ENCODE measurements at places on chromosomes 5 and 9.

DNA sequence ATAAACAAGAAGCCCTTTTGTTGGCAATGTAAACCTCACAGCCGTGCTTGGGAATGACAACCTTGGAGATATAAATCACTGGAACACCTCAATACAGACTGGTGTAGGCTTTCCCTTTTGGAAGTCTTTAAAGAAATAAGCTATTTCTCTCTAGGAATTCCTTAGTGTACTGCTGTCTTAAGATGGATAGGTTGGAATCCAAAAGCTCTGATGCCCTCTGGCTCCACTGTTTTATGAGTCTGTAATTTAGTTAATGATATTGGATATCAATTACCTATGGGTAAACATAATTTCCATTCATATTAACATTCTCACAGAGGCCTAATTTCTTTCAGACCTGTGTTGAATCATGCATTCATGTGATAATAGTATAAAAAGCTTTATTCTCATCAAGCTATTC lies 435.9 kb upstream of the MPDZ start:
- no peak for DNase-seq

- no peak for DNase-seq
These were observed 55.2 kb upstream of the STK32A start for GRCh38 chr5:147179562-147180147.

DNA sequence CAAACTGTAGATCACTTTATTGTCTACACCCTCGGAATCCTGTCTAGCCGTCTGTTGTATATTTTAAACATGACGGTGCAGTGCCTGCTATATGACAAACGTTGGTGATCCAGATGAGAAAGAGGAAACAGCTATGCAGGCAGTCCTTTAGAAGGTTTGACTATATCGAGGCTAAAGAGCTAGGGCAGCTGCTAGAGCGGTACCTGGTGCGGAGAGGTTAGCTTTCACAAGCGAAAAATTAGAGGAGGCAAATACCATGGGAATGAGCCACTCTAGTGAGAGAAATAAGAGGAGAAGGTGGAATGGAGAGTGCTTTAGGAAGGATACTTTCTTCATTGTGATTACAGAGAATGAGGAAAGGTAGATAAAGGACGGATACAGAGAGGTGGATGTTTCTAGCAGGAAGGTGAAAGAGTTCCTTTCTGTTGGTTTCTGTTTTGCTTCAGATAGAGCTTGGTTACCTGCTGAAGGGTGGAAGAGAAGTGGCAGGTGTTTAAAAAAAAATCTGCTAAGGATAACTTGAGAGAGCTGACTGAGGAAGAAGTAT lies 959 bp upstream of the FBXL17 start:
- DNase-seq: no peak

DNA sequence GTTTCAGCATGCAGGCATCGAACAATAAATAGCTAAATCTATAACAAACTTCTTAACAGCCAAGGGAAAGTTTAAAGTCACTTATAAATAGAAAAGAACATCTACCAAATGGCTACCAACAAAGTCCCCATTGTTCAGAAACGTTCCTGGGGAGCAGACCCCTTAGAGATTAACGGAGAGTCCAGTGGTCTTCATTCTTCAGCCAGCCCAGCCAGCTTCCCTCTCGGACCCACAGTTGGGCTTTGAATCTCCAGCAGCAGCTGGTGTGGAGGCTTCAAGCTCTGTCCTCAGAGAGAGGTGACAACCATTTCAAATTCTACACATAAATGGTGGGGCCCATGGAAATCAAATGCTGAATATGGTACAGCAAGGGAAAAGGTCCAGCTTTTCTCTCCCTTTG lies 11.2 kb downstream of the ENC1 start:
- no peak for DNase-seq

GRCh38 chr9:38035873-38036272 lies 33.2 kb downstream of the SHB start:
- no peak for DNase-seq

All from stimulated activated CD8-positive, alpha-beta memory T cell treated with anti-CD3 and anti-CD28 coated beads, Interleukin-15, amount 100 ng/mL, for 1 hour (primary cell).